Umbilical cord (tissue), 2 donors: ENCODE measurements at places on chromosomes 1 and 21. TPM values are rescaled to one million over a fixed set of nuclear protein-coding genes. Genes with fewer than 3 reads are reported as not detected.

KPRP gene
- total RNA-seq: 1.7 TPM

GPR25 gene
- not detected for total RNA-seq

FNDC10 gene
- 2.2 TPM for total RNA-seq

FCRL4 gene
- total RNA-seq: 5.8 TPM

- no peak for DNase-seq
These were observed 518.5 kb downstream of the SMYD3 start for GRCh38 chr1:245988393-245989078.

DNA sequence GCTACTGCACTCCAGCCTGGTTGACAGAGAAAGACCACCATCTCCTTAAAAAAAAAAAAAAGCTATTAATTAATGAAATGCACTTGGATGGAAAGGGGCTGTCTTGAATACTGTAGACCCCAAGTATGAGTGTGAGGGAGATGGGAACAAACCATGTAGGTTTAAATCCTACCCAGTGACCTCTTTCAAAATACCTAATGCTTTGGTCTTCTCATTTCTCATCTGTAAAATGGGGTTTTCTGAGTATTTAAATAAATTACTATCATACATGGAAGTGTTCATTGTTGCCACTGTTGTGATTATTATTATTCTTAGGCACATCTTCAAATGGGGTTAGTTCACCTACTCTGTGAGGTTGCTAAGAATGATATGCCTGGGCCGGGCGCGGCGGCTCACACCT is 17.1 kb upstream of the FUCA1 start:
- DNase-seq: no peak

DNA sequence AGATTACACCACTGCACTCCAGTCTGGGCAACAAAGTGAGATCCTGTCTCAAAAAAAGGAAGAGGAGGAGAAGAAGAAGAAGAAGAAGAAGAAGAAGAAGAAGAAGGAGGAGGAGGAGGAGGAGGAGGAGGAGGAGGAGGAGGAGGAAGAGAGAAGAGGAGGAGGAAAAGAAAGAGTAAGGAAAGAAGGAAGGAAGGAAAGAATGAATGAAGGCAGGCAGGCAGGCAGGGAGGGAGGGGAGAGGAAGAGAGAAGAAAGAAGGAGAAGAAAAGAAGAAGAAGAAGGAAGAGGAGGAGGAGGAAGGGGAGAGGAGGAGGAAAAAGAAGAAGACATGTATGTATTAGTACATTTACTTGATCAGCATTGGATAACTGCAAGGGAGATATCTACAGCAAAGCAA is 26.7 kb downstream of the MIS18A start:
- no peak for DNase-seq

DNA sequence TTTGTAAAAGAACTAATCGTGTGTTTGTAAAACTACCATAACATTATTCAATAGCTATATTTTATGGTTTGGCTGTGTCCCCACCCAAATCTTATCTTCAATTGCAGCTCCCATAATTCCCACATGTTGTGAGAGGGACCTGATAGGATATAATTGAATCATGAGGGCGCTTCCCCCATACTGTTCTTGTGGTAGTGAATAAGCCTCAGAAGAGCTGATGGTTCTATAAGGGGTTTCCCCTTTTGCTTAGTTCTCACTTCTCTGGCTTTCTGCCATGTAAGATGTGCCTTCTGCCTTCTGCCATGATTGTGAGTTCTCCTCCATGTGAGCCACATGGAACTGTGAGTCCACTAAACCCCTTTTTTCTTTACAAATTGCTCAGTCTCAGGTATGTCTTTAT is 1372.3 kb downstream of the AMY1C start:
- DNase-seq: no peak

DNA sequence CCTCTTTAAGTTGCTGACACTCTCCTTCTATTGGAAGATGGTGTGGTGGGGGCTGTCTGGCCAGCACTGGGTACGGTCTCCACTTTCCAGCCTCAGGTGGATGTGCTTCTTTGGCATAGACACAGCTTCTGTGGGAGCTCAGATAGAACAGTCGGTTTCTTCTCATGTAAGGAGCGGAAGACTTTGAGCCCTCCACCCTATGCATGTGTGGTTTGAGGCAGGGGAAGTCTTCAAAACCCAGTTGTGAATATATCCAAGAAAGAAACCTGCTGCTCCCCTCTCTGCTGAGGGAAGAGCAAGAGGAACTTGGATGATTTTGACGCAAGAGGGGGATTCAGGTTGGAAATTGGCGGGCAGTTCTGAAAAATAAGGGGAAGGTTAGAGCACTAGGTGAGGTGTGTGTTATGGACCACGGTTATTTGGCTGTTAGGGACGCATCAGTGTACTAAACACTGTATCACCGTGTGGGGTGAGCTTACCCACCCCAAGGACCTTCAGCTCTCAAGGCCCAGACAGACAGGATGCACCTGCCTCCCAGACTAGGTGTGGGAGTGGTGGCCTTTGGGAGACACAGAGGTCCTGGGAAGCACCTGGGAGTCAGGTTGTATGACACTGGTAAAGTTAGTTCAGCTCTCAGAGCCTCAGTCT is 36.2 kb downstream of the IL6R start:
- no peak for DNase-seq

GRCh38 chr1:180571832-180572636 is 13.3 kb downstream of the OVAAL start:
- DNase-seq: no peak

DNA sequence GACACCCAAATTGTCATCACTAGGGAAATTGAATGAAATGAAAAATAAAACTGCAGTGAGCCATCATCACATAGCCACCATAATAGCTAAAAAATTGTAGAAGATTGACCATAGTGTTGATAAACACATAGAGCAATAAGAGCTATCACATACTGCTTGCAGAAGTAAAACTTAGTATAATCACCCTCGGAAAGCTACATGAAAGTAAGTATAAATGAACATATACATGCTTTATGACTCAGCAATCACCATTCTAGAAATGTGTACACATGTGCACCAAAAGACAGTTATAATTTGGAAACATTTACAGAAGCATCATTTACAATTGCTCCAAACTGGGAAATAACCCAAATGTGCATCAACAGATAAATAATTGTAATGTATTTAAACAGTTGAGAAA is 153.1 kb upstream of the LRRC7 start:
- DNase-seq: no peak
